ENCODE measurements at places on chromosomes 7 and 10.

- DNase-seq = no peak
These were observed 5.7 kb upstream of the R3HCC1L start for GRCh38 chr10:98128802-98129201.

- DNase-seq = no peak
These were observed 4.4 kb downstream of the EIF3B start for GRCh38 chr7:2358968-2359527.

- DNase-seq = no peak
These were observed 180.3 kb upstream of the GRB10 start for GRCh38 chr7:50962962-50963374.

- no peak for DNase-seq
These were observed 275.4 kb upstream of the PFKP start for GRCh38 chr10:2791774-2792443.

GRCh38 chr10:129329385-129330055, 137.5 kb upstream of the MGMT start:
- DNase-seq = no peak

- peak; percentile 8 for DNase-seq
These were observed 69.1 kb downstream of the MEST start for GRCh38 chr7:130560972-130561371.

- no peak for DNase-seq
These were observed 124.6 kb upstream of the ZNF479 start for GRCh38 chr7:57256637-57257375.

- DNase-seq = no peak
These were observed 135.6 kb downstream of the TMEM178B start for GRCh38 chr7:141209454-141209853.

DNA sequence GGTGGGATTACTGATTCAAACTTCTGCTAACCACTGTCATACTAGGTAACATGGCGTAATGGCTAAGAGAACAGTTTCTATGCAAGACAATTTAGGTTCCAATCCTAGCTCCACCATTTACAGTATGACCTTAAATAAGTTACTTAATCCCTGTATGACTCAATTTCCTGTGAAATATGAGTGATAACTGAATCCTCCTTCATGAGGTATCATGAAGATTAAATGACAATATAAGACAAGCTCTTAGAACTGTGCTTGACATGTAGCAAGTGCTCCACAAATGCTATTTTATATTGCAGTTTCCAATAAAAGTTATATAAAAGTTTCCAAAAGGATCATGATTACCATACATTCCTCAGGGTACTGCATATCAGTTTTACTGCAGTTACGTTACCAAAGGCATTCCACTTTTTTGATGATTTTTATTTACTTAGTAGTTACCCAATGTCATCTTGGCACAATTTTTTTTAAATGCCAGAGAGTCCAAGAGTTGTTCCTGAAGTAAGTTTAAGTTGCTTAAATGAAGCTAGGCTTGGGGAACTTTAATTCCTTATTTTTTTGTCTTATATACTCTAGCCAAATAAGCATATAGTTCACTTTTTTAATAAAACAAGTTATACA, 7.1 kb downstream of the DOCK4 start:
- no peak for DNase-seq

DNA sequence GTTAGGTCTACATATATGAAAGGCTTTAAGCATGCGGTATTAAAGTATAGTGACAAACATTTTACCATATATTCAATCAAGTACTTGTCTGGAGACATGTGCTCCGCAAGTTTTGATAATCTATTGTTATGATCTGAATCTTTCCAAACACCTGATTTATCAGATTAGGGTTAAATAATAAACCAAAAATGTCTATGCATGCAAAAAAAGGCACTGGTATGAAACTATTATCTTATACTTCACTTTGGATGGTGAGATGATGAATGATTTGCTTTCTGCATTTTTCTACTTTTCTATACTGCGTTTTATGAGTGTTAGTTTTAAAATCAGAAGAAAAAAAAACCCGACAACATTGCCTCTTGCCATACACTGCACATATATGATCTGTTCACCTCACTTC, 37.8 kb upstream of the FAM133B start:
- no peak for DNase-seq

- DNase-seq = no peak
These were observed 83.4 kb downstream of the SLC25A13 start for GRCh38 chr7:96238474-96238873.

DNA sequence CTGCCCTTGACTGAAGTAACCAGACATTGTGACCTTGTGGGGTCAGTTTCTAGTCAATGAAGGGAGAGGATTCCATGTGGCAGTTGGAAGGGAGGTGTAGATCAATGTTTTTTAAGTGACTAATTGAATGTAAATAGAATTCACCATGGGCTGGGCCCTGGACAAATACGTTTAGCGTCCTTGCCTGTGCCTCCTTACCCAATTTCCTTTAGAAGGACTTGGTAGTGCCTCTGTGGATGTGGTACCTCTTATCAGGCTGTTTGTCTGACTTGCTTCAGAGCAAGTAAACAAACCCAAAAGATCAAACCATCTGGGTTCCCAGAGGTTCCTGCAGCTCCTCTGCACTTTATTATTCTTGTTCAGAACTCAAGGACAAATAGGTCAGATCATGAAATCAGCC, 4.3 kb upstream of the KAT6B start:
- no peak for DNase-seq

- no peak for DNase-seq
These were observed 24.0 kb upstream of the RNF32 start for GRCh38 chr7:156616269-156617202.

DNA sequence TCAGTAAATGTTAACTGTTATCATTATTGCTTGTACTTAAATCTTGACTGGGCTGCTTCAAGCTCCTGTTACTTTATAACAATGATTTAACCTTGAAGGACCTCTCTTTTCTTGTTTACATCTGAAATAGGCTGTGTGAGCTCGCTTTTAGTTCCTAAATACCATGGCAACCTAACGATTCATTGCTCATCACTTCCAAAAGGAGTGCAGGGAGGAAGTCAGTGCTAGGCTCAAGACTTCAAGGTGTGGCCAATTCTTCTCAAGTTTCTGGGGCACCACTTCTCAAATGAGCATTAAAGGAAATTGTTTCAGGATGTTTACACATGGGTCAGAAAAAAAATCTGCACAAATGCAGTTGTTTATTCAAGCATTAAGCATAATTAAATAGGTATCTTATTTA, 284.2 kb downstream of the MTERF1 start:
- no peak for DNase-seq

- DNase-seq = no peak
These were observed 7.2 kb downstream of the CDCA7L start for GRCh38 chr7:21938463-21938862.

DNA sequence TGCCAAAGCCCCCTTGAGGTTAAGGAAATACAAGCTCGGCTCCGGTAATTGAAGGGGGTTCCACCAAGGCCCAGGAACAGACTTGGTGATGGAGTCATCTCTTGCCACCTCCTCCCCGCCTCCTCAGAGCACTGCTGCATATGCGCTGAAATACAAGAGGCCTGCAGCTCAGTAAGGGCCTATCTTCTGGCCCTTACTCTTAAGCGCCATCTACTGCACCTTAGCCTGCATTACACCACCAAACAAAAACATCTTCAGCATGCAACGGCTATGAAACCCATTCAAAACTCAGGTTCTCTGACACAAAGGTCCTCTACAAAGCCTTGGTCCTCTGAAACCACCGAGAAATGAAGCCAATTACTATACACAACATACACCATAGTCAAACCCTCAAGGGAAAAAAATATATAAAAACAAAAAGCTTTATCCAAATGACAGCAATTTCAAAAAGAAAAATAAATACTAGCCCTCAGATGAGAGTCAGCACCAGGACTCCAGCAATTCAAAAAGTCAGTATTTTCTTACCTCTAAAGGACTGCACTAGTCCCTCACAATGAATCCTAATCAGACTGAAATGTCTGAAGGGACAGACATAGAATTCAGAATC, 176.8 kb upstream of the TBX20 start:
- DNase-seq = no peak

- peak; percentile 81 for DNase-seq
These were observed at the start of gene NSUN5 for GRCh38 chr7:73308665-73309214. TSS of gene NSUN5 (minus strand) at chr7:73308826. CDS start at chr7:73308790, 36 bp downstream.

DNA sequence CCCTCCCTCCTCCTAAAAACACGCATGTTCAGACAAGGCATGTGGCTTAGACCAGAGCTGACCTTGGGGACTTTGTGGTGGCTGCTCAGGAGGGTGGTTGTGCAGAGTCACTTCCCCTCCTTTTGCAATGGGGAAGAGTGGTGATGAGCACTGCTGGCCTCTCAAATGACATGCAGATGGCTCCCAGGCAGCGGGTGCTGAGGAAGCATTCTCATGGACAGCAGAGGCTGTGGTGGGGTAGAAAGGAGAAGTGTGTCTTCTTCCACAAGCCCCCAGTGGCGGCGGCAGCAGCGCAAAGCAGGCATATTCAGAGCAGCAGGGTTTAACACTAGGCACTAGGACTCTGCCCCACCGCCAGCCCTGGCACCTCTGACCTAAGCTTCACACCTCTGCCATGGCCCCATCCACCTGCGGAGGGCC, 105.9 kb upstream of the ANLN start:
- peak; percentile 47 for DNase-seq

DNA sequence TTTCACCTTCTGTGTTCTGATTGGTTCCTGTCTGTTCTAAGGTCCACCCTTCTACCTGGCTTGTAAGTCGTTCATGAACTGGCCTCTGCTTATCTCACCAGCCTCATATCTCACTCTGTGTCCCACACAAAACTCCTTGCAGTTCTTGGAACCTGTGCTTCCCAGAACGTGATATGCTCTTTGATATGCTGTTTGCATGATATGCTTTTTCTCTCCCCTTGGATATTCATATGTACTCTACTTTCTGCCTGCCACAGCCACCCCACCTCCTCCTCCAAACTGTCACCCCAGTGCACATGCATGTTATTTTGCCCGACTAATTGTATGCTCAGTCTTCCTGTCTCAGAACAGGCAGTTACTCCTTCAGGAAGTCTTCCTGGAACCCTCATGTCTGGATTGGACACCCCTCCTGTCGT, 1.9 kb upstream of the ITPRIP start:
- DNase-seq = no peak

DNA sequence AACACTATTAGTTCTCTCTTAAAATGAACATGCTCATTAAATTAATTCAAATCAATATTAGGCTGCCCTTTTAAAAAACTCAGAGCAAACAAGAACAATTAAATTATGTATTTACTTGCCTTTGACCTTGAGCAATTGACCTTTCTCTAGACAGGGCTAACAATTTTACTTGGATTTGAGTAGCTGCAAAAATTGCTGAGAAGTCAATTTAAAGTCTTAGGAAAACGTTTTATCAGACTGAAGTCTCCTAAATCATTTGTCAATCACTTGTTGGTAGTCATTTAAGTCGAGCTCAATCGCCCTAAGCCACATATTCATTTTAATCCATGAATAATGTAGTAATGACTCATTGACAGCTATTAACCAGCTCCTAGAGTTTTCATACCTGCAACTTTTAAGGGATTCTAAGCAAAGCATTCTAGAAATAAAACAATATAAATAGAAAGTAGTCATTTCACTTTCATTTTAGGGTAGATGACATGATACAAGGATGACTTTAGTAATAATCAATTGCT, 84.9 kb upstream of the SEC61G start:
- no peak for DNase-seq

DNA sequence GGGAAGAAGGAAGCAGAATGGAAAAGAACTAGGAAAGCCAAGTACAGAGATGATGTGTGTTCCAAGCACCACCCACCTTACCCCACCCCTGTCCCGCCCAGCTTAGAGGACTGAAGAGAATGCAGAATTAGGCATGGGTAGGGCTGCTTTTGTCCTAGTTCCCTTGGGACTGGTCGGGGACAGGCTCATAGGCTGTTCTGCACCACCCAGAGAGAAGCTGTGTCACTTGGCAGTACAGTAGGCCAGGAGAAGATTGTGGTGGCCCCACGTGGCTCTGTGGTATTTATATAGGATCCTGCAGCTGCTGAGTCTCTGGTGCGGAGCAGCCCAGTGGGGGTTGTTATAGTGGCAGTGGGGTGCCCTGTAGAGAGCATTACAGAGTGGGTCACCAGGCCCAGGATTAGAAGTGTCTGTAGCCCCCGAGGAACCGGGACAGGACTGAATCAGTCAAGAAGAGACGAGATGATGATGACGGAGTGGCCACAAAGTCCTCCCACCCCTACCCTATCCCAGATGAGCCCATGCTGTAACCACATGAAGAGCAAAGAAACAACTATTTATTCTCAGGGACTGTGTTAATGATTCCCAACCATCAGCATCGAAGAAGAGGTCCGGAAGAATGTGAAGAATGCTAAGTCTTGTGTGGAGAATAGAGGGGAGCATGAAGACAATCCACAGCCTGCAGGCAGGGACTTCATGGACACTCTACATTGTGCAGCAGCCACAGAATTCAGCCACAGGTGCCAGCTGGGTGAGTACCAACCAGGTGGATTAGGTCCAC, 88.9 kb downstream of the C1GALT1 start:
- no peak for DNase-seq

DNA sequence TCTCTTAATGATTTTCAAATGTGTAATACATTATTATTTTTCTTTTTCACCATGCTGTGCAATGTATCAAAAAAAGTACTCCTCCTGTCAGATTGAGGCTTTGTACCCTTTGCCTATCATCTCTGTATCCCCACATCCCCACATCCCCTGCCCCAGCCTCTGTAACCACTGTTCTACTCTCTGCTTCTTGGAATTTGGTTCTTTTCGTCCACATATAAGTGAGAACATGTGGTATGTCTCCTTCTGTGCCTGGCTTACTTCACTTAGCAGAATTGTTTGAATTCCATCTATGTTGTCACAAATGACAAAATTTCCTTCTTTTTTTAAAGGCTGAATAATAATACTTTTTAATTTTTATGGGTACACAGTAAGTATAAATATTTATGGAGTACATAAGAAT, 13.8 kb downstream of the TAF3 start:
- DNase-seq = no peak

GRCh38 chr10:576130-576465, 113.4 kb downstream of the DIP2C start:
- no peak for DNase-seq

- DNase-seq = no peak
These were observed 96.8 kb downstream of the DKK1 start for GRCh38 chr10:52410916-52411315.

DNA sequence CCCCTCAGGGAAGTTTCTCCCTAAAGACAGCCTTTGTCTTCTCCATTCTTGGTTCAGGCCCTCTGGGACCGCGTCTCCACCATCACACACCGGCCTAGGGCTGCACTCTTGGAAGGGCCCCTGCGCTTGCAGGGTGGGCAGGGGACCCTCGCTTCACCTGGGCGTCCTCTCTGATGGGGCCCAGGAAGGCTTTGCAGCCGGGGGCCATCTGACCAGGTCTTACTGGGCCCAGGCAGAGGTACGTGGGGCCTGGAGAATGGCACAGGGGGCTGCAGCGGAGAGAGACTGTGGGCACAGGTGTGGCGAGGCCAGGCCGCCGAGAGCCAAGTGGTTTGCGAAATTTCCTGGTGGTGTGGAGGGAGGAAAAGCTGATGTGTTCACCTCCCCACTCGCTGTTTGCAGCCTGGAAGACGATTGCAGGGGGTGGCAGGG, 44.4 kb downstream of the ALOX5 start:
- DNase-seq = no peak
